ENCODE measurements at places on chromosomes 3 and 15.

DNA sequence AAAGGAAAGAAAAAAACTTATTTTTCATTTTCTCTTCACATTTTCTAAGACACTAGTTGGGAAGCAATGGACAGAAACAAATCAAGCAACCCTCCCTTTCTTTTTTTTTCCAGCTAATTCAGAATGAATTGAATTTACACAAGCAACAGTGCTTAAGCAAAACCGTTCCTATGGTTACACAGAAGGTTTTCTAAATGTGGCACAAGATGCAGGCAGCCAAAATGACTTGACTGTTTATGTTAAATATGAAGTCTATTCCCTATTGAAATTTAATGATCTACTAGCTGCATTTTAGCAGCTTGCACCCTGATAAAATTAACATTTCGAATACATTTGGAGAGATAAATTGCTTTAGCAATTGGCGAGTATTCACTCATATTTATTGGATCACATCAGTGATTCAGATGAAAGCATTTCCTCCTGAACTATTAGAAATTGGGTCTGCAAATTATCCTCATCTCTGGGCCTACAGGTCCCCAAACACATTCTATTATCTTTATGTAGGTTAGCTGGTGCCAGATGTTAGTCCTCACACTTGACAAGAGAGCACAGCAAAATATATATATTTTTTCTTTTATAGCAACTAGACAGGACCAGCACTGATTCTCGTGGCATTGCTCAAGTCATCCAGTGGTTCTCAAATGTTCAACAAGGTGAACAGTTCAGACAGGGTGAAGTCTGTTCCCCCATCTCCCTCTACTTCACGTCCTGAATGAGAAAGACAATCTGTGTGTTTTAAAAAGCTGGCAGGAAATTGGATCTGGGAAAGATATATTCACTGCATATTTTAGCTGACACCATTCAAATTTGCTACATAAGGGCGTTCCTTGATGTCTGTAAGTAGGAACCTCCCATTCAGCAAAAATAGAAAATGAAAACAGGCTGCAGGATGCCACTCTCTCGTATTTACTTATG lies 463.6 kb upstream of the KCNMB2 start:
- no peak for DNase-seq

- no peak for DNase-seq
Observed at GRCh38 chr15:88144921-88145653, 111.5 kb downstream of the NTRK3 start.

- DNase-seq: no peak
Observed at GRCh38 chr15:80090879-80091503, 31.5 kb downstream of the ZFAND6 start.

GRCh38 chr15:61556037-61556648 lies 327.0 kb upstream of the RORA start:
- no peak for DNase-seq

DNA sequence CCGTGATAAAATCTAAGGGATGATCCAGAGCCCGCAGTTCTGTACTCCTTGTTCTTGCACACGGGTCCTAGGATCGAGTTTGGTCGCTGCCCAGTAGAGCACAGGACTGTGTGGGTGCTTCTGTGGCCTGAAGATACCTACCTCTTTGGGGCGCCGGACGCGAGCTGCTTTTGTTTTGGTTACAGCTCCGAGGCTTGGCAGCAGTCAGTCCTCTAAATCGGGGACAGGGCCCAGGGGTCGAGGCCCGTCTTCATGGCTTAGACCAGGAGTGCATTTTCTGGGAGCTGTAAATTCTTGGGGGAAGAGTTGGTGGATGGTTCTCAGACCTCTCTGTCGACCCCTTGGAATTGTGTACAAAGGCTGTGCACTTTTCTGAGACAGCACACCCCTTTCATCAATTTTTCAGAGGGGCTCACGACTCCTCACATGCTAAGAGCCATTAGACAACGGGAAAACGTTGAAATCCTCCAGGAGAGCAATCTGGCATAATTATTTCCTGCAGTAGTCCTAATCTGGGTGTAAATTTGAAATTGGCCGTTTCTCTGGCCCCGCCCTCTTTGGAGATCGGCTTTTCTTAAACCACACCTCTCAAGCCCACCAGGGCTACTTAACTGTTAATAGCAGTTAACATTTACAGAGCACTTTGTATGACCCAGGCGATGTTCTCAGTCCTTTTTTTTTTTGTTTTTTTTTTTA lies 928 bp downstream of the CEP97 start:
- DNase-seq: peak; percentile 23

DNA sequence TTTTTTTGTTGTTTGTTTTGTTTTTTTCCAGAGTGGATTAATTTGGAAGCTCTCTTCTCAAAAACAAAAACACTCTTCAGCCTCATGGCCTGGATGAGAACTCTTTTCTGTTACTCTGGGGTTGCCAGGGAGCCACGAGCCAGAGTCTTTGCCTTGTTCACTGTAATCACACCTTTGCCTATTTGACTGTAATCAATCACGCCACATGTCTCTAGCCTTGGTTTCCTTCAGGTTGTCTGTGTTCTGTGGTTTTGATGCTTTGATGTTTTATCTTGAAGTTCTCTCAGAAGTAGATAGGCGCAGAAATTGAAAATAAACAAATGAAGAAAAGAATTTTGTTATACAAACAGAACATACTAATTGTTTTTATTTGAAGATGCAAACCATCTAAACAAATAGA lies 62.3 kb upstream of the IGF1R start:
- DNase-seq: no peak

DNA sequence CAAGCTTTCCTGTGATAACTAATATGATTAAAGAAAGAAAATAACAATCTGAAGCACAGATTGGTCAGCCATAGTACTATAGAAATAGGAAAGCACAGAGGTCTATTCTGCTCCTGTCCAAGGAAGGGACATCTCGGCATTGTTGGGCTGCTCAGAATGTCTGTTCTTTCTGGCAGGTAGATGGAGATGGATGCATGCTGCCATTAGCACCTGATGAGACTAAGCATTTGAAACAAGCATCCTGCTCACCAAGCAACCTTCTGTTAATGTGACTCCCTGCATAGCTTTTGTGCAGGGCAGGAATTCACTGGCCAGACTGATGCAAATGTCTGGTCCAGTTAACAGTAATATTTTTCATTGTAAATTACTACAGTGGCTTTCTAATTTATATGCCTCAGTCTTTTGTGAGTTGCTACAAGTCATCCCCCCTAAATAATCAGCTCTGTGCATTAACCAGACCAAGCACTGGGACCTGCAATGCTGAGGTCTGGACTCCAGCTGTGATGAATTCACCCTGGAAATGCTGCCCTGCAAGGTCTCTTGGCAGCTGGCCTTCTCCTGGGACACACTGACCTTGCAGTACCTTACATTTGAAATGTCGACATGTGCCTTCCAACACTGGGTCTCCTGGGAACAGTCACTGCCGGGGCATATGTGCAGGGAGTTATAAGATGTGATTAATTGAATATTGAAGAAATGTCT lies 1123.7 kb downstream of the IGSF11 start:
- DNase-seq: no peak

GRCh38 chr15:65558336-65558735 lies 28.1 kb downstream of the HACD3 start:
- no peak for DNase-seq

- DNase-seq: peak; percentile 76
Observed at GRCh38 chr15:74781431-74782258, at the start of gene CSK. TSS of gene CSK (plus strand) at chr15:74782080. CDS start at chr15:74798298, 16,218 bp downstream.

GRCh38 chr15:36498401-36498800 lies 81.0 kb upstream of the CDIN1 start:
- DNase-seq: no peak

DNA sequence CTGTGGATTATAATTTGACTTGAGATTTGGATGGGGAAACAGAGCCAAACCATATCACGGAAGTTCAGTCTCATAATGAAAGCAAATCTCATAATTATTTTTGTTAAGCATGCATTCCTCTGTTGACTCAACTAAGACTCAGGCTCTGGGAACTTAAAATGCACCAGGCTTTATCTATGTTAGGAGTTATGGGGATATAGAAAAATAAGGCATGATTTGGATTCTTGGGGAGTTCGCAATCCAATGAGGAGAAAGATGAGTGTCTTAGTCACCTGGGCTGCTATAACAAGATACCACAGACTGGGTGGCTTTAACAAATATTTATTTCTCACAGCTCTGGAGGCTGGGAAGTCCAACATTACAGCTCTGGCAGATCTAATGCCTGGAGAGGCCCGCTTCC lies 89.4 kb upstream of the TJP1 start:
- no peak for DNase-seq

- DNase-seq: no peak
Observed at GRCh38 chr3:6078436-6078835, 782.5 kb upstream of the GRM7 start.

DNA sequence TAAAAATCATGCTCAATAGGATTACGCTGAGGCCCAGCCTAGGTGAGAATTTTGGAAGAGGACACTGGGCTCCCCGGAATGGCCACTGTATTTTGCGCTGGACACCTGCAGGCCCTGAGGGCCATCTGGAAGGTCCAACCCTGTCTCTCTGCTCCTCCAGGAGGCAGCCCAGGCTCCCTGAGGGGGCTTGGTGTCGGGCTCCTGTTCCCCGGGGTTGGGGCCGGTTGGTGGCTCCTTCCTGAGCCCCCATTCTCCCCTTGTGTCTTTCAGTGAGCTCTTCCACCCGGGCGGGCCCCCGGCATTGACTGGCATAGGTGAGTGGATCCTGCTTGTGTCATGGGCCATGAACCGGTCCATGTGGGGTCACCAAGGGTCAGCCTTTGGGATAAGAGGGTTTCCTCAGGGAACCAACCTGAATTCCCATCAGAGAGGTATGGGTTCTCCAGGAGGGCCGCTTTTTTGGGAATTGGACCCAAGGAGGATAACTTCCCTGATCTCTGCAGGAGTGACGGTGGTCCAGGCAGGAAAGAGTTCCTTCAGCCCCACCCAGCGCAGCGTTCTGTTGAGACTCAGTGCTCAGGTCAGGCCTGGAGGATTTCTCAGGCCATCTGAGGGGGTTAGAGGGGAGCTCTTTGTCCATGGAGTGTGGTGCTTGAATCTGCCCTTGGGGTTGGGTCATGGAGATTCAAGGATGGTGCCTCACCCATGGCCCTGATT lies 187.8 kb downstream of the UBE3A start:
- peak; percentile 3 for DNase-seq

DNA sequence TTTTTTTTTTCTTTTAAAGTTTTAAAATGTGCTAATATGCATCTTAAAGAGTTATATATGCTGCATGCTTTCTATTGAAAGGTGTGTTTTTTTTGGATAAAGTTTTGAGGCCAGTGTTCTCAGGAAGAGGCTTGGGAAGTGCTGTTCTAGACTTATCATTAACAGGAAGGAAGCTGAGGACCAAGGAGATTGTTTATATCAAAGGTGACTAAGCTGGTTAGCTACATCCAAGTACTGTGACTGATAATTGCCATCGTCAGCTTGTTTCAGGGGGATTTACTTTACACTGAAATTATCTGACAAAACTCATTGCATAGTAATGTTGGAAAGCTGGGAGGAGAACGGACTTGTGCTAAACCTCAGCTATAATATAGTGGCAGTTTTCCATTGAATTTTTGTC lies 36.3 kb upstream of the UTS2B start:
- DNase-seq: no peak
